ENCODE measurements at places on chromosomes 7 and 10.

DNA sequence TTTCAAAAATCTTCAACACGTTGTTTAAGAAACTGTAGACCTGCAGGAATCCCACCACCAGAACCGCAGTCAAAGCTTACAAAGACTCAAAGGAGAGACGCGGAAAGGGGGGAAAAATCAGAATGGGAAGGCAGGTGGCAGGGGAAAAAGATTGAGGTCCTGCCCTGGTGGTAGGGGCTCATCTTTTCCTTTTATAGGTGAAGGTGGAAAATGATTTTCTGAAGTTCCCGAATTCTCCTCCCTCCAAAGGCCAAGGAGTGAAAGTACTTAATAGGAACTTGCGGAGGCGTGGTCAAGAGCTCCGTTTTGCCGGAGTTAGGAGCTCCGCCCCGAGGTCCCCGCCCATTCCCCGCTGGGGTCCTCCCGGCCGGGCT is 724 bp downstream of the BBIP1 start:
- peak; percentile 94 for DNase-seq

- no peak for DNase-seq
These were observed 4.2 kb downstream of the LIPF start for GRCh38 chr10:88668465-88668864.

DNA sequence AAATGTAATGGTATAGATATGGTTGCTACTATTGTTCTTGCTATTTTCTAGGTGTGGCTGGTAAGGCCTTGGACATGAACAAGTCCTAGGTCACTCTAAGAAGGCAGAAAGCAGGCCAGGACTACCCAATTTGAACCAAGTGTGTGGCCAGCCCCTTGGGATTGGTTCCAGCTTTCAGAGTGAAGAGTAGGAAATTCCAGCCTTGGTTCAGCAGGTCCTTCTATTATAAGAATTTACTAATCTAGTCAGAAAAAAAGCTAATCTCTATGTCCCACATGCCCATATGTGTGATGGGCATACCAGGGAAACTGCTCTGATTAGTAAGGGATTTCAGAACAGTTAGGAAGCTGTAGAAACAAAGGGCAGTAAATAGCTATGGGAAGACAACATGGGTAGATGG is 7.8 kb upstream of the TARP start:
- no peak for DNase-seq

GRCh38 chr10:130359711-130360110 is 223.5 kb downstream of the GLRX3 start:
- no peak for DNase-seq

- DNase-seq, result no peak
These were observed 170.4 kb downstream of the NOC3L start for GRCh38 chr10:94192333-94192732.

GRCh38 chr10:48788554-48788953 is 103.9 kb downstream of the WDFY4 start:
- no peak for DNase-seq

DNA sequence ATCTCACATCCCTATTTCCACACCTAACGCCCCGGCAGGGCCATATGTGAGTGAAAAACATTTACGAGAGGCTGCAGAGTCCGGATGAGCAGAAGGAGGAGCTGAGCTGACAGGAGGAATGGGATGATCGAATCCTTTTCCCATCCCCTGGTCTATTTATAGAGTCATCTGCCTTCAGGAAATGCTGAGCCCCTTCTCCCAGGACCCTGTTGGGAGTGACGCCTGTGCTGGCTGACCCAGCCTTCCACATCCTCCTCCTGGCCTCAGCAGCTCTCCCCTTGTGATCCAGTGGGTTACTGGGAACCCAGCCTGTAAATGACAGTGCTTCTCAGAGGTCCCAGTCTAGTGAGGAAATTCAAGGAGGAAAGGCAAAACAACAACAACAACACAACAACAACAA is 16.6 kb downstream of the DENND2A start:
- peak; percentile 18 for DNase-seq

- no peak for DNase-seq
These were observed 156.5 kb upstream of the NPS start for GRCh38 chr10:127392351-127393235.

DNA sequence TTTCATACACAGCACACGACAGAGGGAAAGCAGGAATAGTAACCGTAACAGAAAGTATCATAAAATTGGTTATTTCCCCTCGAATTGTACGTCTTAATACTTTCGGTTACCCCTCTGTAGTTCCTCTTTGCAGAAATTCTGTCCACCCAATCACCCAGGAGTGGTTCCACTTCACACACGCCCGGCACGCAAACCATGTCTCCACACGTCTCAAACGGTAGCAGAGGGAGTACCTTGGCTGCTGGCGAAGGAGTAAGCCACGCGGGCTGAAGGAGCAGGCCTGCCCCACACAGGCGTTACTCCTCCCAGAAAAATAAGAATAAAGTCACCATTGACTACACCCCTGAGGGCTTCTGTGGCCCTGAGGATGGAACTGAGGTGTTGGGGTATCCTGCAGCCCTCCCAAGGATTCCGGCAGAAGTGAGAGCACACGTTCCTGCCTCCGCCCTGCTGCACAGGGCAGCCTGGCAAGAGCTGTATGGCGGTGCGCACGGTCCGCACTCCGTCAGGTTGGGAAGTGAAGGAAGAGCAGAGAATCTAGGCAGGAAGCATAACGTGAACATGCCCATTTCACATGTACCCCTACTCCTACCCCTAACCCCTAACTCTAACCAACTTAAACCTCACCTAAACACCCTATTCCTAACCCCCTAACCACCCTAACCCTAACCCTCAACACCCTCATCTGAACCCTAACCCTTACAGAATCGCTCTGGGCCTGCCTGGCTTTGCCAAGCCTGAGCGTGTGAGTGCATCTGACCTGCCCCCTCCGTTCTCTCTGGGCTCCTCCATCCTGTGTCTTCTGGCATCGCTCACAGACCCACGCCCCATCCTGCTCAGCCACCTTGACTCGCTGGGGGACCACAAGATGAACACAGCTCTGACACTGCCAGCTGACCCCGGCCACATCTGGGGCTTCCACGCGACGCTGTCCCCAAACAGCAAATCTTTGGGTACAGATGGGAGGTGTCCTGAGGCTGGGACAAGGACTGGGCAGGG is 18.2 kb downstream of the GPR146 start:
- DNase-seq, result no peak

DNA sequence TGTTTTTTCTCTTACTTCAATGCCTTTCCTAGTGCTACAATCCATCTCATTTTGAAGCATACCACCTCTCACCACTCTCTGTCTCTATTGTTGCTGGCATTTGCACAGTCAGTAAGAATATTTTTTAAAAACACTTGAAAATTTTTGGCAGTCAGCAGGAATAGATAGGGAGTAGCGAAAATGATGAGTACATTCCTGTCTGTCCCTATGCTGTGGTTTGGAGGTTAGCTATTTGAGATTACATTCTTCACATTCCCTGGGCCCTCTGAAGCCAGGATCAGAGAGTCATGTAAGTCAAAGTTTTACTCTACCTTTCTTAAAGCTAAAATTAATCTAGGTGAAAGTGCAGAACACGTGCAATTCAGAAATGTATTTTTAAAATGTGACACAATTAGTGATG is 53.0 kb upstream of the MAGI2 start:
- DNase-seq, result no peak

DNA sequence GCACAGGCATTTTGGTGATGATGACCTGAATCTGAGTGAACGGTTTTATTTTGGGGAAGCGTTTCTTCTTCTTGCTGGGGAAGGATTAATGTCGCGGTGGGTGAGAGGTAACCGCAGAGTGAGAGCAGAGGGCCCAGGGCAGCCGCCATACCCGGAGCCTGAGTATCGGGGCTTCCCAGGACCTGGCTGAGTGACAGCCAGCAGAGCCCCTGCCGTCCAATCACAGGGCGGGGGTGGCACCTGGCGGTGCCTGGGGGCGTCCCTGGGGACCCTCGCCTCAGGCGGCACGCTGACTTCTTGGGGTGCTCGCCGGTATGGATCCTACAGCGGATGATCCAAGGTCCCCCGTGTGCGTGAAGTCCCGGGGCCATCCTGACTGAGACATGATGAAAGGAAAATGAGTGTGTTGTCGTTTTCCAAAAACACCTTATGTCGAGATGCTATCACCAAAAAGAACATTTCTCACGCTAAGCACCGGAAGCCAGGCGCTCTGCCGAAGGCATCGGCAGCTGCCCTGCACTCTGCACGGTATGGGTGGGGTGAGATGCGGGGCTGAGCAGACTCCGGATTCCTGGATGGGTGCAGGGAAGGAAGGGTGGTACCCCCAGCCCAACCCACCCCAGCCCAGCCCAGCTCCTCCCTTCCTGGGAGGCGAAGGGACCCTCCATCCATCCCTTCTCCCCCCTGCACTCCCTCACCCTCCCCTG is 227.9 kb upstream of the SHH start:
- DNase-seq, result no peak

DNA sequence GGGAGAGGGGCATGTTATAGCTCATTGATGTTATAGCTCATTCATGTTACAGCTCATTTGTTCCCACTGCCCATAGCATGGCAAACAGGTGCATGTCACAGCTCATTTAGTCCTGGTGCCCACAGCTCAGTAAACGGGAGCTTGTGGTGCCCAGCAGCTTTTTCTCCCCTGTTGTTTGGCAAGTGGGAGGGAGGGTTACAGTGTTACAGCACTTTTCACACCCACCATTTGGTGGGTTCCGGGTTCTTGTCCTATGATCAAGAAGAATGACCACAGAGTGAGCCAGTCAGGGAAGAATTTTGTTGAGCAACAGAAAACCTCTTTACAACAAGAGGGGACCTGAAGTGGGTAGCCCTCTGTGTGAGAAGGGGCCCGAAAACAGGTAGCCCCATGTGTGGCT is 162.8 kb upstream of the CSTF2T start:
- no peak for DNase-seq

DNA sequence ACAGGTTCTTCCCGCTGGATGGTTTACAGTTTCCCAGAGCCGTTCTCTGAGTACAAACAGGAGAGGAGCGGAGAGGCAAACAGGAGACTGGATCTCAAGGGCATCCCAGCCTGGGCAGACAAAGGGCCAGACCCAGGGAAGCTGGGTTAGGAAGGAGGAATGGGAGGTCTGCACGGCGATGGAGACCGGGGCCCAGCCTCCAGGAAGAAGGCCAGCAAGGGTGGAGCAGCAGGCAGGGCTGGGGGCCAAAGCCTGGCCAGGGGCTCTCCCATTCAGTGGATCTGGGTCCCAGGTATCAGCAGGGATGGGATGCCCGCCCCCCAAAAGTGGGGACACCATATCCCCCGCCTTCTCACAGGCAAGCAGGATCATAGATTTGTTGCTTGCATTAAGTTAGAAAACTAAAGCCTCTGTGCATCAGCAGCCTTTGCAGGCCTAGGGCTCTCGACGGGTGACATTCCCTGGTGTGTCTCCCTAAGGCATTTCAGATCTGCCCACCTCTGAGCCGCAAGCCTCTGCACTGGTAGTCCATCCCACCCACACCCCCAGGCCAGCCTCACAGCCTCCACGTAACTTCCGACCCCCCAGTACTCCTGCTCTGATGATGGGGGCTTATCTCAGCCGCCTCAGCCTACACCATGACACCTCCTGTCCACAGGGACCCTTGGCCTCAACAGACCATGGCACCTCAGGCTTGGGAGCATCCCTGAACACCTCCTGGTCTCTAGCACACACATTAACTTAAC is 59.9 kb downstream of the TNS3 start:
- DNase-seq, result no peak

GRCh38 chr7:46490406-46490805 is 569.3 kb upstream of the IGFBP3 start:
- DNase-seq, result no peak

DNA sequence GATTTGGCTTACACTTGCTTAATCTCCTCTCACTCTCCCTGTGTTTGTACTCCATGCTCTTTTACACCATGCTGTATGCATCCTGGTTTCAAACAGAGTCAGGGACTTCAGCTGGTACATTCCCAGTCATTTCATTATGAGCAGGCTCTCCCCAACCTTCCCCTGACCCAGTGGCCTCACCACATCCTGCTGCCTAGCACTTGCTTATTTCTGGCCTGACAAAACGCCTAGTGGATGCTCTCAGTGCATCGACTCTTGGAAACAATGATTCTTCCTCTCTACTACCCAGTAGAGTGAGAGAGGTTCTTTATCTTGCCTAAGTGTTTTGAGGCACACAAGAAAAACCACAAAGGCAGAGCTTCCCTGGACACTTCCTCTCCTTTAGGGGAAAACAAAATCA is 63.4 kb downstream of the CAV1 start:
- DNase-seq, result no peak

DNA sequence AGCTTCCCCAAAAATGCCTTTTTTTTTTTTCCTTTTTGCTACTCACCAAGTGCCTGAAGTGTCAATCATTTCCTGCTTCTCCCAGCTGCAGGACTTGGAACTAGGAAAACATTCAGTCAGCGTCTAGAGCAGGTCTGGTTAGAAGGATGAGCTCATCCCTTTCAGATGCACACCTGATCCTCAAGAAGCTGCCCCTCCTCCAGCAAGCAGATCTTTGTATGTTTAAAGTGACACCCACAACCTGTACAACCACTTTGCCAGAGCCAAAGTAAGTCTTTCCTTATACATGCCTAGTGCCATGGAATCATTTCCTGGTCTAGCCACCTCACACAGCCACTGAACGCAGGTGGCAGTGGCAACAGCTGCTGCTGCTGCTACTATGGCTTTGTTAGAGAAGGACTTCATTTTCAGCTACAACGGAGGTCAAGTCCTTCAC is 10.4 kb upstream of the USP54 start:
- DNase-seq, result no peak

DNA sequence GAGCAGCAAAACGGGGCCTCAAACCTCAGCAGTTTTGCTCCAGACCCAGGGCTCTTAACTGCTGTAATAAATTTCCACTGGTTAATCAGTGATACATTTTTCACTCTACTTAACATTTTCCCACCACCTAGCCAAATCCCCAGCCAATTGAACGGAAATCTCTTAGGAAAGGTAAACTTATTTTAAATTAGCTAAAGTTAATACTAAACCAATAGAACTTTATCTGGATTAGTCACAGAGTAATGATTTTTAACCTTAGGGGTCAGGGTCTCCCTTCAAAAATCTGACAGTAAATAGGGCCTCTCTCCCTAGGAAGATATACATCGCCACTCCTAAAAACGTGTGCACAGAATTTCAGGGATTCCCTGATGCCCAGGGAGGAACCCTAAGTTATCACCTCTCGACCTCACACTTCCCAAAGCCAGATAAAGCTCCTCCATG is 87.4 kb upstream of the KMT2E start:
- no peak for DNase-seq

DNA sequence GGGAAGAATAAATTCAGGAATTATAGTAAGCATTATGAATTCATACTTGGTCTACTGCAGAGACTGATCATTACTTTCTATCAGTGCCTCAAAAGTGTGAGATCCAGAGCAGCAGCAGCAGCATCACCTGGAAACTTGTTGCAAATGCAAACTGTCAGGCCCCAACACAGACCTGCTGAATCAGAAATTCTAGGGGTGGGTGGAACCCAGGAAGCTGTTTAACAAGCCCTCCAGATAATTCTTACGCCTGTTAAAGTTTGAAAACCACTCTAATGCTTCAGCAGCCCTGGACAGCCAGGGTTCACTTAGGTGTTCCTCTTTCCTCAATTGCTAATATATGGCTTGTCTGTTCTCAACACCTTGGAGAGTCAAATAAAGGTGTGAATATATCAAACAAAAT is 19.5 kb downstream of the CACUL1 start:
- DNase-seq, result no peak

All from NCI-H82 (cell line).